Activated T-helper 9 cell treated with anti-CD3 and anti-CD28 coated beads, Interleukin-2, amount 50 U/mL, for 16 hours (primary cell): ENCODE measurements at places on chromosomes 13 and 19.

DNA sequence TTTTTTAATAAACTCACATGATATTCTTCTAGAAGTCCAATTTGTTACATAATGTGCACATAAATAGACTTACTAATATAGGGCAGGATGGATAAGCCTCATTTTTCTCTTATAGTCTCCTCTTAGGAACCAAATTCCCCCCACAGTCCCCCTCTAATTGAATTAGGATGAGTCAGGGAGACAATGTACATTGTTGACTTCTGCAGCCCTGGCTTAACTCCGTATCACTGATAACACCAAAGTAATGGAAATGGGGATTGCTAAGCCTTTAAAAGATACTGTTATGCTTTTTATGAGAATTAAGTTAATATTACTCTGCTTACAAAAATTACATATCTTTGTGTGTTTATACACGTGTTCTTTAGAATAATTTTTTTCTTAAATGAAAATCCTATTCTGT lies 5.1 kb upstream of the PCDH9 start:
- DNase-seq = no peak

DNA sequence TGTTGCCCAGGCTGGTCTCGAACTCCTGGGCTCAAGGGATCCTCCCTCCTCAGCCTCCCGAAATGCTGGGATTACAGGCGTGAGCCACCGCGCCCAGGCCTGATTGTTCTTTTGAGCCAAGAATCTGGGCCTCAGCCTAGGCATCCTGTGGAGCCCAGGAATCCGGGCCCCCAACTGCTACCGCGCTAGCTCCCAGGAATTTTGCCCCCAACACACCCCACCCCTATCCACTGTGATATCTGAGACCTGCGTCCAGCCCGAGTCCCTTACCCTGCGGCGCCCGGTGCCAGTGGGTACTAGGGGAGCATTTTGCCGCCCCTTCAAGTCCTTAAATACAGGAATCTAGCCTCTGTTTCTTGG lies 838 bp upstream of the MYADM start:
- DNase-seq = no peak

DNA sequence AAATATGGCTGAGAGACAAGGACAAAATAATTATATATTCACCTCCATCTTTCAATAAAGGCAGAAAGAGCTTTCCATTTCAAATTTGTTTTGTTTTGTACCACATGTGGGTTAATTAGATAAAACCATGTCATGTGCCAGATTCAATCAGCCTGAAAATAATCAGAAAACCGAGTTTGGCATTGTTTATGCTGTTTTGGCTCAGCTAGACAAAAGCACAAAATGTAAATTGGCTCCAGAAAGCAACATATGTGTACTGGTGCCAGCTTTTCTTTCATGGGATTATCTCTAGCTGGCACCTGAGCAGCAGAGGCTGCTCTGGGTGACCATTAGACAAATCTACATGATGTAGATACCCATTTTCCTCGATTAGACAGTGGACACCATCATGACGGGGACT lies 9.2 kb upstream of the DNAJC15 start:
- DNase-seq = no peak

DNA sequence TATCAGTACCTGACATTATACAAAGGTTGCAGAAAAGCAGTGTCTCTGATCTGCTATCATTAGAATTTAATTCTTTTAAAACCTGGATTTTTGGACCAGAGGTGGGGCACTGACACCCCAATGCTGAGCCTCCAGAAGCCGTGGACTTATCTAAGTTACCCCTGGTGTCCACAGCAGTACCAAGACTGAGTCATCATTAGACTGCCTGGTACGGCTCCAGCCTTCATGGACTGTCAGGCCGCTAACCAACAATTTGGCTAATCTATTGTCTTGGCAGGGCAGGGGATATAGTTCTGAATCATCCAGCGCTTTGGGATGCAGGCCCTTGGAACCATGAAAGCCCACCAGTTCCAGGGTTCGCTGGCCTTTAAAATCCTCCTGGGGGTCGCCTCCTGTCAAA lies 78.3 kb downstream of the TSHZ3 start:
- no peak for DNase-seq

DNA sequence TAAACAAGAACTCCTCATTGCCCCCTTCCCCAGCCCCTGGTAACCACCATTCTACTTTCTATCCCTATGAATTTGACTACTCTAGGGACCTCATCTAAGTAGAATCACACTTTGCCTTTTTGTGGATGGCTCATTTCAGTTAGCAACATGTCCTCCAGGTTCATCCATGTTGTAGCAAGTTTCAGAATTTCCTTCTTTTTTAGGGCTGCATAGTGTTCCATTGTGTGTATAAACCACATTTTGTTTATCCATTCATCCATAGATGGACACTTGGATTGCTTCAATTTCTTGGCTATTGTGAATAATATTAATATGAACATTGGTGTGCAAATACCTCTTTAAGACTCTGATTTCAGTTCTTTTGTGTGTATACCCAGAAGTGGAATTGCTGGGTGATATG lies 4.8 kb upstream of the DHRS12 start:
- DNase-seq = no peak

GRCh38 chr13:110882972-110883371 lies 31.9 kb downstream of the ANKRD10 start:
- DNase-seq = no peak

- DNase-seq = no peak
Observed at GRCh38 chr13:94261163-94261562, 218.3 kb downstream of the DCT start.
